Astrocyte (in vitro differentiated cells and primary cell): ENCODE measurements at places on chromosomes 6 and 20.

DNA sequence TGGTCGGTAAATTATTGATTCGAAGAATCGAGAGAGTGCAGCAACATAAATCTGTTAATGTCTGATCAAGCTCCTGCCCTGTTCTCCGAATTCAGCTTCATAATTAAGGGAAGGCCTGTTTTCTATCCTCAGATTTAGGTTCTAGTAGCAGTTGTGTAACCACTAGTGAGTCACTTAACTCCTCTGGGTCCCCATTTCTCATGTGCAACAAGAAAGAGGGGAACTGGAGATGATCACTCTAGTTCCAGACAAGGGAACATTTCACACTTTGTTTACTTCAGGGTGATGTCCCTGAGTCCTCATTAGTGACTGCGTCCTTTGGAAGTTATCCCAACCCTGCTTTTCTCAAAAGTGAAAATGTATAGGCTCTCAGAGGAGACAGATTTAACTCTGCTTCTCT is 68.1 kb upstream of the RNF146 start:
- DNase-seq, result no peak
- peaks cover 10% of the 10 kb centered on the region for H3K4me1 ChIP-seq
- no peaks in the 10 kb centered on the region for H3K36me3 ChIP-seq
- no peak overlapping the region for H3K27ac ChIP-seq
- no peaks in the 10 kb centered on the region for H3K27me3 ChIP-seq

DNA sequence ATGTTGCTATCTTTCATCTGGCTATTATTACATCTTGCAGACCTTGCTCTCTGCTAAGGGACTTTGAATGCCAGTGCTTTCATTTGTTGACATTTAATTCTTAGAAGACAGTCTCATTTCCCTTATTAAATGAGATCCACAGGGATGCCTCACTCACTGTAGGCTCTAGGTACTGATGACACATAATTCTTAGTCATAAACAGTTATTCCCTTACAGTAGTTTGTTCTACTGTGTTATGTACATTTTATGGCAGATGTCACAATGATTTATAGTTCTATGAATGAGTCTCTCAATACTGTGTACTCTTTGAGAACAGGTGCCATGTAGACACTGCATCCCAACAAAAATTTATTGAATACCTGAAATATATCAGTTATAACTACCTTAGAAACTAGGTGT is 70.3 kb downstream of the FAM83B start:
- no peak for DNase-seq
- no peak overlapping the region for H3K4me3 ChIP-seq
- no peak overlapping the region for H3K27ac ChIP-seq
- no peaks in the 10 kb centered on the region for H3K36me3 ChIP-seq
- H3K4me1 ChIP-seq, result no peaks in the 10 kb centered on the region
- H3K27me3 ChIP-seq, result no peaks in the 10 kb centered on the region

GRCh38 chr6:166005401-166005943 is 162.2 kb downstream of the TBXT start:
- peak; percentile 73 for DNase-seq
- peak overlapping the region; percentile 81 for H3K27ac ChIP-seq
- no peaks in the 10 kb centered on the region for H3K27me3 ChIP-seq
- H3K4me1 ChIP-seq, result peaks cover 31% of the 10 kb centered on the region

GRCh38 chr6:73968221-73968757 is 272.3 kb downstream of the CD109 start:
- no peak overlapping the region for H3K27ac ChIP-seq
- no peaks in the 10 kb centered on the region for H3K27me3 ChIP-seq
- H3K4me1 ChIP-seq, result no peaks in the 10 kb centered on the region
